H9 (cell line): ENCODE measurements at places on chromosomes 4 and X.
A peak's percentile ranks its signal among the peaks of the same experiment; 100 is the strongest.

- DNase-seq: peak; percentile 93
These were observed 21.4 kb upstream of the PLCXD1 start for GRCh38 chrX:259692-260355.

GRCh38 chr4:150216726-150217125 is 138.5 kb downstream of the DCLK2 start:
- DNase-seq: no peak

DNA sequence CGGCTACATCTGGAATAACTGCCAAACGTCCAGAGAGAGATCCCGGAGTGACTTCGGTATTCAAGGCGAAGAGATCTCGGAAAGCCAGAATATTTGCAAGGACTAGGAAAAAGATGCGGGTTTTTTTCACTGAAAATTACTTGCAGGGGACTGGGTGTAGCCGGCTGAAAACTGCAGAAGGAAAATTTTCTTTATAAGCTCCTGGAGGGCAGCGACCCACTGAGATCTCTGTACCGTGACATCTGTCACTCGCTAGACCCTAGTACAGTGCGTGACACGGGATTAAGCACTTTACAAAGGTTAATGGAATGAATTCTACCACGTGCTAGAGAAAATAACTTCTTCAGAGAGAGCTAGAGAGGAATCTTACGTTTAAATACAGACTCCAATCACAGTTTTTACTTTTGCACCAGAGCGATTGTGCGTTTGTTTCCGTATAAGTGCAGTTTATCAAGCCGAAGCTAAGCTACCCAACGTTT is 1.1 kb upstream of the LCORL start:
- no peak for DNase-seq

DNA sequence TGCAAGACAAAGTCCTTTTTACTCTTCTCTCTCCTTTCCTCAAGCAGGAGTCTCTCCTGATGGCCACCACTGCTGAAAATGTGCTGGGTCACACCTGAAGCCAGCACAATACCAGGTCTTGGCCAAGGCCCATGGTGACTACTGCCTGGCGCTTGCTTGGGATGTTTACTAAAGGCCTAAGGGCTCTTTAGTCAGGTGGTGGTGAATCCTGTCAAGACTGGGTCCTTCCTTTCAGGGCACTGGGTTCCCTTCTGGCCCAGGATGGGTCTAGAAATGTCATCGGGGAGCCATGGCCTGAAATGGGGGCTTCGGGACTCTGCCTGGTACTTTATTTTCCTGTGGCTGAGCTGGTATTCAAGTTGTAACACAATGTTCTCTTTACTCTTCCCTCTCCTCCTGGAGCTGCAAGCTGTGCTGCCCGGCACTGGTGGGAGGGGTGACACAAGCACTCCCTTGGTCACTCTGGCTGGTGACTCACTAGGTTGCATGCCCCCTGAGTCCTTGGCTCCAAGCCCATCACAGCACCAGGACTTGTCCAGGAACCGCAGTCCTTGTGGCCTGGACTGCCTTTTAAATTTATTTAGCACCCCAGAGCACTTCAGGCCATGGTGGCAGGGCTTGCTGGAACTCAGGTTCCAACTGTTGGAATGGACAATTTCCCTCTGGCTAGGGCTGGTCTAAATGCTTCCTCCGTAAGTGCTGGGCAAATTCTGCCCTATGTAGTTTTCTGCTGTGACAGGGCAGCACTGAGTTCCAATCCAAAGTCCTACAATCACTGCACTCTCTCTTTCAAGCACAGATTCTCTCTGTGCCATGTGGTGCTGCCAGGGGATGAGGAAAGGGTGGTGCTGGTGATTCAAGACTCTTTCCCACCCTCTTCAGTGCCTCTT is 11.3 kb downstream of the ARL13A start:
- no peak for DNase-seq

DNA sequence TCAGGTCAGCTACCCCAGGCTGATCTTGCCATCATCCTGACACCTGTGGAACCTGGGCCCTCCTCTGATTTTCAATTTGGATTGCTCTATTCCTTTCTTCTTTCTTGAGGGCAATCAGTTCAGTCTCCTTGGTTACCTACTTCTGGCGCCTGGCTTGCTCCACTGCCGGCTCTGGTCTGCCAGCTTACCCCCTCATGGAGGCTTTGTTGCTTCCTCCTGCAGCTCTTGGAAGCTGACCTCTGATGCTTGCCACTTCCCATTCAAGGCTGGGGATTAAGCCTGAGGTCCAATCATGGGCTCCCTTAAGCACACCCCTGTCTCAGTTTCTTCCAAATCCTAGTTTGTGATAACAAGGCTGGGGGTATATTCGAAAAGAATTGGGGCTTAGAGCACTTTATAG is 5.4 kb downstream of the TMEM154 start:
- no peak for DNase-seq

DNA sequence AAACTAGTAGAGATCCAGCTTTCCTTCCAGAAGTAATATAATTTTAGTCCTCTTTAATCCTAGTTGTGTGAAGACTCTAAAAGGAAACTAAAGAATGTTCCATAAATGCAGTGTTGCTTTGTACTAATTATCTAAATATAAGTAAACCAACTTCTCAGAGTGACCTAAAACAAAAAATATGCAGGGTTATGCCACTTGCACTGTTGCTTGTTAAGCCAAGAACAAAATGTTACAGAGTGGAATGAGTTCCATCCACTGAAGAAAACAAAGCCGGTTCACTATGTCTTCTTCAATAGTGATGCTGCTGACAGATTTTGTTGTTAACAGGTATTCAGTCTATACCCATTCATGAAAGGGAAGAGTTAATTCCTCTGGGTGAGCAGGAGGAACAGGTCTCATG is 252.0 kb upstream of the DIAPH2 start:
- DNase-seq: no peak

- no peak for DNase-seq
These were observed 2.2 kb upstream of the GPR78 start for GRCh38 chr4:8577972-8578371.

- DNase-seq: peak; percentile 45
These were observed 2.4 kb downstream of the SPRY1 start for GRCh38 chr4:123398853-123399626.

DNA sequence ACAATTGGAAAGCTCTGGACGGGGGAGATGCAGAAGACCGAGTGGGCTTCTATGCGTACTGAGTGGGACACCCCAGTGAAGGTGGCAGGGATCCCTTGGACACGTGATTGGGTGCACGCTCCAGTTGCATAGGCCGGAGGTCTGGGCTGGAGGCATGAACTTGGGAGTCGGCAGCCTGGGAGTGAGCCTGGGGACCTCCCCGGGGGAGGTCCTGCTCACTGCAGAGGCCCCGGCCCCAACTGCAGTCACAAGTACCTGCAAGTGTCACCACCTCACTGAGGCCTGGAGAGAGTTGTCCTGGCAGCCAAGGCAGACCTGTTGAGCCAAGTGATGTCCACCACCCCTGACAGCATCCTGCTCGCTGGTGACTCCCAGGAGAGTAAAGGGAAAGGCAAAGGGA is 49.3 kb upstream of the HMX1 start:
- no peak for DNase-seq

- no peak for DNase-seq
These were observed 384.5 kb downstream of the GPAT3 start for GRCh38 chr4:83920375-83920774.
